ENCODE measurements at places on chromosomes 1 and 21.
A peak's percentile ranks its signal among the peaks of the same experiment; 100 is the strongest.

DNA sequence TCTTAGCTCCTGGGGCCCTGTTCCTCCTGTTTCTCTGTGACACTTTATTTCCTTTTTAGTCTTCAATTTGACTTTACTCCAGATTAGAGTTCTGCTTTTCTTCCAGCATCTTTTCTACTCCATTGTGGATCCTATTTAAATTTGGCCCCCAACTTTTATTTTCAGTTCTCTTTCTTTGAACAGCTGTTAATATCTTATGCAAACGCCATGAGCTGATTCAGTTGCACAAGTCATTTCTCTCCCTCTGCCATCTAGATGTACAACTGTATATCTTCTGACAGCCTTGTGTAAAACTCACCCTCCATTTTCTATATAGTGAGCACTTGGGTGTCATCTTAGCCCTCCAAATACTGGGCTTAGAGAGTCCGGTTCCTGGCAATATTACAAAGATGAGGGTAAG lies 42.2 kb downstream of the SPATA17 start:
- H3K27ac ChIP-seq, result no peak overlapping the region
- no peak overlapping the region for H3K4me3 ChIP-seq
- H3K27me3 ChIP-seq, result no peaks in the 10 kb centered on the region
- no peak for DNase-seq
- H3K4me1 ChIP-seq, result no peaks in the 10 kb centered on the region

DNA sequence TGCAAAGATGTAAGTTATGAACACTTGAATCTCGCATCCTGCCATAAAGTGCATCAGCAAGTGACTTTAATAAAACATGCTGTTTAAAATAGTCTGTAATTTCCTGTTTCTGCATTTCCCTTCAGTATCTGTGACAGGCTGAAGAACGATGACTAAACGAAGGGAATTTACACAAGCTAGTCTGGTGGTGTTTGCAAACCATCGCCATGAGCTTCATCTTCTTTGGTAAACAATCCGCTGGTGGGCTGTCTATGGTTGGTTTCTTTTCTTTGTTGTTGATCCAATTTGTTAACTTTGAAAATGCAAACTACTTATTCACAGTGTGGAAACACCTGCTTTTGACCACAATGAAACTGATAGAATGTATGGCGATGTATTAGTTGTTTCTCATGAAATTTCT lies 13.9 kb downstream of the SERTAD4 start:
- H3K4me1 ChIP-seq, result peaks cover 11% of the 10 kb centered on the region
- no peak for DNase-seq
- H3K27me3 ChIP-seq, result no peaks in the 10 kb centered on the region
- no peak overlapping the region for H3K4me3 ChIP-seq
- H3K36me3 ChIP-seq, result no peaks in the 10 kb centered on the region
- no peak overlapping the region for H3K27ac ChIP-seq

- H3K36me3 ChIP-seq, result no peaks in the 10 kb centered on the region
- no peak overlapping the region for H3K4me3 ChIP-seq
- no peak overlapping the region for H3K27ac ChIP-seq
- DNase-seq, result no peak
- no peaks in the 10 kb centered on the region for H3K4me1 ChIP-seq
- H3K27me3 ChIP-seq, result no peaks in the 10 kb centered on the region
Observed at GRCh38 chr1:56898005-56898373, 43.4 kb downstream of the C8A start.

DNA sequence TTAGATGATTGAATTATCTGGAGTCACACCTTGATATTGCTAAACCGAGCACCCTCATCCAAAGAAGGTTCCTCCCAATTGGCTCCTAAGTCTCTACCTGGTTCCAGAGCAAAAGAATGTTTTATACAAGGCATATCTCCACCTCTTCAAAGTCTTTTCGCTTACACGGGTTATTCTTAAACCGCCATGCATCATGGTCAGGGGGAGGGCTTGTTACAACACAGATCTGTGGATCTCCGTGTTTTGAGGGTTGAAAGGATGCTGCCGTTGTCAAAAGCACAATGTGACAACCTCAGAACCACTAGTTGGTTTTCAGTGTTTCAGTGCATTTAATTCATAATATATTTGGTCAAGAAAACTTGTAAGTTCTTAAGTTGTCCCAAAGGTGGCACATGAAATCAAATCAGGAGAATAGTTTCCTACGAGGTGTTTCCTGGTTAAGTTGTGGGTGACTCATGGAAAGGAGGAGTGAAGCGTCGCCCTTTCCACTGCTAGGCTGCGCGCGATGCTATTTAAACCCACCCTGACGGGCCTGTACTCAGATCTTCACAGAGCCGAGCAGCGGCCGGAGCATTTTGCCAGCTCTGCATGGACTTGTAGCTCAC lies 1531.6 kb upstream of the TPTE start:
- no peaks in the 10 kb centered on the region for H3K36me3 ChIP-seq
- no peak overlapping the region for H3K27ac ChIP-seq
- DNase-seq, result no peak
- H3K27me3 ChIP-seq, result no peaks in the 10 kb centered on the region
- no peak overlapping the region for H3K4me3 ChIP-seq
- no peaks in the 10 kb centered on the region for H3K4me1 ChIP-seq

DNA sequence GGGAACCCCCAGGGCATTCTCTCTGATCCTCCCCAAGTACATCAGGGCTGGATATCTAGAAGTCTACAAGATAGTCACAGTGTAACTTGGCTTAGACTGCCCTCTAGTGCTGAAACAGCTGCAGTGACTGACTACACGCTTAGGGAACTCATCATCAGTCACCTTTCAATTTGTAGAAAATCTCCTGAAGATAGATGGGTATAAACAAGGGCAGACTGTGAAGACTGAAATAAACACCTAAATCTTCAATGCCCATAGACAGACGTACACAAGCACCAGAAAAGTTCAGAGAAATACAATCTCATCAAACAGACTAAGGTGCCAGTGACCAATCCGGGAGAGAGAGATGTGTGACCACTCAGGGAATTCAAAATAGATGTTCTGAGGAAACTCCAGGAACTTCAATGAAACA lies 46.6 kb downstream of the PACC1 start:
- H3K27me3 ChIP-seq, result no peaks in the 10 kb centered on the region
- no peak overlapping the region for H3K27ac ChIP-seq
- DNase-seq, result no peak
- H3K4me1 ChIP-seq, result no peaks in the 10 kb centered on the region

DNA sequence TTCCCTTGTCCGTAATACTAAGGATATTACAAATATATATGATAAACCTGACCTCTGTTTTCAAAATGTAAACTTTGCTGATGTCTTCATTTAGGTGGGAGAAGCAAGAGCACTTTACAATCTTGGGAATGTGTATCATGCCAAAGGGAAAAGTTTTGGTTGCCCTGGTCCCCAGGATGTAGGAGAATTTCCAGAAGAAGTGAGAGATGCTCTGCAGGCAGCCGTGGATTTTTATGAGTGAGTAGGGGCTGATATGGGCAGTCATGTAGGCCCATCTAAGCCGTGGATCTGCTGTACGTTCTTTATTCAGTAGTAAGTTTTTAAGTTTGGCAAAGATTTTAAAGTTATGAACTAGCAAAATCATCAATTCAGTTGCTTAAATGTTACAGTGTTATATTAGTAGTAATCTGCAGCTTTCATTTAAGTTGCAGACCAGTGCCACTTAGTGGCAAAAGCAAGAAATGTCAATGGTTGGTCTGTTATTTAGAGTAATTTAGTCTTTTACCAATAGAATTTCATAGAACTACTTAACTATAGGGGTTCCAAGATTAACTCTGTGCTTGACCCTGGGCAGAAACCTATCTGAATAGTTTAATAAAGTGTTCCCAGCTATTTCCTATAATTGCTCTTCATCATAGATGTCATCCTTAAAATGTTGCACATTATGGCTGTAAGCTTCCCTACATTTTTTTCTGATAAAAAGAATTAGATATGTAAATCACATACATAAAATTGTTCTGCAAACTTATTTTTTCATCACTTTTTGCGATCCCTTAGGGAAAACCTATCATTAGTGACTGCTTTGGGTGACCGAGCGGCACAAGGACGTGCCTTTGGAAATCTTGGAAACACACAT lies 21.3 kb downstream of the GPSM2 start:
- H3K36me3 ChIP-seq, result no peaks in the 10 kb centered on the region
- no peak overlapping the region for H3K4me3 ChIP-seq
- H3K27ac ChIP-seq, result no peak overlapping the region
- no peak for DNase-seq
- no peaks in the 10 kb centered on the region for H3K27me3 ChIP-seq
- H3K4me1 ChIP-seq, result no peaks in the 10 kb centered on the region

DNA sequence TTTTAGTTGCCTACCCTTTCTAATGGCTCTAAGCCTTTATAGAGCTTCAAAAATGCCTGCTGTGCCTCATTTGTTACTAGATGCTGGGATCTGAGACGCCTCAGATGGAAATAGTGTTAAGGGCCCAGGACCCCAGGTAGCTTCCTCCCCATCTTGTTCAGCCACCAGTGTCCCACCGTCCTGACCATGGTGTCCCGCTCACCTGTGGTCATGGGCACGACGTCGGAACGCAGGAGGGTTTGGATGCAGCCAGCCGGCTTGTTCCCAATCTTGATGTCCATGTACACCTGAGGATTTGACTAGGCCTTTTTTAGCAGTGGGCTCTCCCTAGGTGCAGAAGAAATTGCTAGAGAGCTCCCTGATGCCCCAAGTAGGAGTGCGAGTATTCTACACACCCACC lies 31.1 kb downstream of the PABPC4 start:
- H3K4me1 ChIP-seq, result no peaks in the 10 kb centered on the region
- H3K27ac ChIP-seq, result no peak overlapping the region
- no peaks in the 10 kb centered on the region for H3K27me3 ChIP-seq

GRCh38 chr1:205477759-205478247 lies 22.0 kb upstream of the BLACAT1 start:
- no peak overlapping the region for H3K4me3 ChIP-seq
- H3K27me3 ChIP-seq, result peaks cover 71% of the 10 kb centered on the region
- H3K27ac ChIP-seq, result no peak overlapping the region
- no peaks in the 10 kb centered on the region for H3K36me3 ChIP-seq
- DNase-seq, result no peak

- no peaks in the 10 kb centered on the region for H3K27me3 ChIP-seq
- no peak for DNase-seq
- no peaks in the 10 kb centered on the region for H3K36me3 ChIP-seq
- H3K4me3 ChIP-seq, result no peak overlapping the region
- H3K4me1 ChIP-seq, result no peaks in the 10 kb centered on the region
Observed at GRCh38 chr1:34292472-34292871, 115.8 kb downstream of the C1orf94 start.

DNA sequence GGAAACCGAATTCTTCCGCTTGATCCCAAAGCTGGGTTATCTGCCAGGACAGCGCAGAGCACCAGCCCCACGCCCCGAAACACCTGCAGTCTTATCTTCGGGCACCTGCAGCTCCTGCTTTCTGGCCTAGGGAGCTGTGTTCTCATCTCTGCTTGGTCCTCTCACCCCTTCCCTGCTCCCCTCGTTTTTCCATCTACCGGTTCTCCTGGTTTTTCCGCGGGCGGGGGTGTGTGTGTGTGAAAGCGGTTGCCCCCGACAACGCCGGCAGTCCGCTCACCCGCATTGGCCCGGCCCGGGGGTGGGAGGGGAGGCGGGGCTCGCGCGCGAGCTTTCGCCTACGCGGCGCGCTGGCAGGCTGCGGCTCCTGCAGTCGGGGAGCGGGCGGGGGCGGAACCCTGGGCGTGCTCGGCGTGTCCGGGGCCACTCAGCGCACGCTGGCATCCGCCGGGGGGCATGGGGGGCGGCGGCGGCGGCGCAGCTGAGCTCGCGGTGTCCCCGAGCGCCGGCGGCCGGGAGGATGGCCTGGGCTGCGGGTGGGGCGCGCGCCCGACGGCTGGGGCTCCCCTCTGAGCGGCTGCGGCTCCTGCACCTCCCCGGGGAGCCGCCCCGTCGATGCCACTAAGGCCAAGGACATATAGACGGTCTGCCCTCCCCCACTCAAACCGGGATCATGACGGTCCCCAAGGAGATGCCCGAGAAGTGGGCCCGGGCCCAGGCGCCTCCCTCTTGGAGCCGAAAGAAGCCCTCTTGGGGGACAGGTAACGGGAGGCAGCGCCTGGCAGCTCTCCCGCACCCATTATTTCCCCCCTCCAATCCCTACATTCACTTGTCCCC lies 3.2 kb downstream of the ATP8B2 start:
- H3K4me3 ChIP-seq, result peak overlapping the region; percentile 39
- H3K27ac ChIP-seq, result peak overlapping the region; percentile 98
- no peaks in the 10 kb centered on the region for H3K36me3 ChIP-seq
- no peaks in the 10 kb centered on the region for H3K27me3 ChIP-seq
- DNase-seq, result peak; percentile 82
- peaks cover 56% of the 10 kb centered on the region for H3K4me1 ChIP-seq

DNA sequence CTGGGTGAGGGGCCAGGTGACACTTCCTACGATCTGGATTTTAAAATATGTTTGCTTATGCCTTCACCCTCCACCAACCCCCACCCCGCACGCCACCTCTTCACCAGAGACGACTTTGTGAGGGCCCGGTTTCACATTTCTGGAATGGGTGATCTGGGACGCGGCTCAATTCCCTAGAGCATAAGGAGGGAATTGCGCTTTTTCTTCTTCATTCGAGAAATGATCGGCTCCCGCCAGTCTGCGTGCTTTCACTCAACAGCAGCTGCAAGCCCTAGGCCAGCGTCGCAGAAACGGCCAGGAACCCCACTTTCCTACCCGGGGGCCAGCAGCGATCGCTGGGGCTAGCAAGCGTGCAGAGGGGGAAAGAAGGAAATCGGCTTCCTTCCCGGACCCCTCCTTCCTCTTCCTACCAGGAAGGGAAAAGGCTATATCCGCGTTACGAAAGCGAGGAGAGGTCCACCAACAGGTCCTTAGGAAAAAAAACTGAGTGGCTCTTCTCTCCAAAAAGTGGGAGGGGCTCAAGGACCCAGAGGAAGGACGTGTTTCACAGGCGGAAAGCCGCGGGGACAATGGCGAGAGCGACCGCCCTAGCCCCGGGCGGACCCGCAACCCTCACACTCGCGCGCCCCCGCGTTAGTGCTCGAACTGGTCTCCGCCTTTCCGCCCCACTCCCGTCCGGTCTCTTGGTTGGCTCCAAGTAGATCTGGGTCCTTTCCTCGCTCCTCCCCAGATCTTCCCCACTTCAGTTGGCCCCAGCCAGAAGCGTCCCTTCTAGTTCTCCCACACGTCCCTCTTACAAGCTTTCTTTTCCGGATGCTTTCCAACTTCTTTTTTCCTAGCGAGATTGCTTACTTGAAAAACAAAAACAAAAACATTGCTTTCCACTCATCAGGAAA lies 1.1 kb upstream of the ADAMTS1 start:
- DNase-seq, result peak; percentile 80
- no peaks in the 10 kb centered on the region for H3K4me1 ChIP-seq
- no peaks in the 10 kb centered on the region for H3K36me3 ChIP-seq
- peak overlapping the region; percentile 90 for H3K27ac ChIP-seq

- DNase-seq, result no peak
- no peak overlapping the region for H3K27ac ChIP-seq
- H3K4me1 ChIP-seq, result peaks cover 27% of the 10 kb centered on the region
Observed at GRCh38 chr1:203661572-203661971, 34.9 kb downstream of the ATP2B4 start.

DNA sequence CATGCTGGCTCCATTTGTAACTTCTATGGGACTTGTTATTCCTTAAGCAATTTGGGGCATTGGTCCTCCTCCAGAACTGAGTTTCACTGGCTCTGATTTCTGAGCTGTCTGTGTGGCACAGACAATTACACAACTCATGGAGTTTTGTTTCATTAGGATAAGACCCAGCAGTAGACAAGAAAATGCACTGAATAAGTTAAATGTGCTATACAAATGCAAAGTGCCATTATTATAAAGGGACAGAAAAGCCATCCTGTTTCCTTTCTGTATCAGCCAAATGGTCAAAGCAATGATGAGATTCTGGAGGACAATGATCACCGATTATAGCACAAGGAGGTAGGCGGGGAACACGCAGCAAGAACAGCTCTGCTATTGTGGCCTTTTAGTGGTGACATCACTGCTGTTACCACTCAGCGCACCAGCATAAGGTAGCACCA lies 81.9 kb downstream of the CNIH3 start:
- no peak overlapping the region for H3K27ac ChIP-seq
- no peaks in the 10 kb centered on the region for H3K36me3 ChIP-seq
- no peaks in the 10 kb centered on the region for H3K27me3 ChIP-seq
- no peak overlapping the region for H3K4me3 ChIP-seq
- no peak for DNase-seq
